SHP77 treated with DMSO at 0.1 percent for 48 hours (cell line): ENCODE measurements at places on chromosomes 6 and 20.

GRCh38 chr6:163335671-163336545, 78.6 kb upstream of the QKI start:
- DNase-seq = no peak

- DNase-seq = no peak
These were observed 37.3 kb downstream of the KCNB1 start for GRCh38 chr20:49445176-49445575.

- DNase-seq = no peak
These were observed 76.1 kb downstream of the RNF182 start for GRCh38 chr6:14000901-14001300.

DNA sequence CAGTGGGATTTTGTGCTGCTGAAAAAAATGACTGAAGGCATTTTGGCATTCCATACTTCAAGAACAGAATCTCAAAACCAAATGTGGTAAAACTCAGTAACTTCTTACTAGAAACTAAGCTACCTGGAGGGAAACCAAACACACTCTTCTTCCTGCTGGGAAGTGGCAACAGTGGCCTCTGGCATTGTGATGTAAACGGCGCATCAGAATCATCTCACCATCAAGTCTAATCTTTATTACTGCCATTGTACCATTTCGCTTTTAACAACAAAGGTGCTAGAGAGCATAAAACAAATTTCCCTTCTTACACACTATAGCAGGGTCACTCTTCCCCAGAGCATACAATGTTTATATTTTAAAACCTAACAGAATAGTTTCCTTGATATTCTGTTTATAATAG, 101.6 kb upstream of the CEP162 start:
- DNase-seq = no peak
